ENCODE measurements at places on chromosomes 7 and 10.

DNA sequence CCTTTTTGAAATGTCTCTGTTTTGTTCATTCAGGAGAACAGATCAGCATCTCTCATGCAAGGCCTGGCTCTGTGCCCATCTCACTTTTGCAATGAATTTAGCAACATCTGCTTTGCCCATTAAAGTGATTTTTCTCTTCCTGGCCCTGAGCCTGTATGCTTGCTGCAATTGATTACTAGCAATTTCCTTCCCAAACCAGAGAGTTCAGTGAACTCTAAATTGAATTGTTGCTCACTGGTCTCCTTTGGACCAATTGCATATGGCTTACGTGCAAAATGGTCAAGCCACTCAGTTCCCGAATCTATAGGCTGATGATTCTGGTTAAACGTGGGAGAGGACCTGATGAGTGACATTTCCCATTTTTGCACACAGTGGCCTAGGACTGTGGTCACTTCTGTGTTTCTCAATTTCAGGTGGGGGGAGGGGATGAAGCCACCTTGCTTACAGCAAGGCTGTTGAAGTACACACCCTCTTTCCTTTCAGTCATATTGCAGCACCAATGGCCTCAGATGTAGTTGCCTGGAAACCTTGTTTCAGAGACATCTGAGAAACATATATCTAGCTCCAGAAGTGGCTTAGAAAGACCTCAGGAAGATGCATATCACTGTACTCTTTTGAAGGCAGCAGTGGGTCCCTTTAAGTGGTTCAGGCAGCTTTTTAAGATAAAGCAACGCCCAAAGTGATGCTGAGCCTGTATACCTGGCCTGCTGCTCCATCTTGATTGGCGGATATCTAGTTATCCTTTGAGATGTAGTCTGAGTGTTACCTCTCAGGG is 201.4 kb downstream of the PTEN start:
- ATAC-seq = peak; percentile 57

DNA sequence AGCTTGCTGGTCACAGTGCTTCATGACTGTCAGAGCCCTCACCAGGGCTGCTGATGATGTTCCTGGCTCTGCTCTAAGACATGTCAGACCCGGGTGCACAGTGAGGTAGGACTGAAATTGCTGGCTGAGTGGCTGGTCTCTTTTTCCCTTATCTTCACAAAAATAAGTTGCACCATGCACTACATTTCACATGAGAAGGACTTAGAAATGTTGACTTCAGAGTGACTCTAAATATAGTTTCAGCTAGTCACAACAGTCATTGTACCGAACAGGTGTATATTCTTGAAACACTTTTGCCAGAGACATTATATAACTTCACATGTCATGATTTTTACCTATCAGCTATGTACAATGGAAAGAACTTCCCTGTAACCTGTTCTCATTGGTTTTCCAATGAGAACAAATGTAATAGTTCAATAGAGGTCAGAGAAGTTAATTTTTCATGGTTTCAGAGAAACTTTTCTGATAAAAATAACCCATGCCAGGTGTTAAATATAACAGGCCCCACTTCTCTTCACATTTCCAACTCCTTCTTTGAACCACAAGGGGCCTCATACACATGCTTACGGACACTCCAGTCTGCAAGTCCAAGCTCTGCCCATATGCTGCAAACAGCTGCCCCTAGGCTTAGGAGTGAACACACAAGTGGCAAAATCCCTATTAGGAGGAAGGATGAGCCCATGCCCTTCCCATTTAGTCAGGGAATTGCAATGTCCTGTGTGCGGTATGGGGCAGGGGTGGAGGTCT is 115.6 kb downstream of the CDK6 start:
- no peak for ATAC-seq

DNA sequence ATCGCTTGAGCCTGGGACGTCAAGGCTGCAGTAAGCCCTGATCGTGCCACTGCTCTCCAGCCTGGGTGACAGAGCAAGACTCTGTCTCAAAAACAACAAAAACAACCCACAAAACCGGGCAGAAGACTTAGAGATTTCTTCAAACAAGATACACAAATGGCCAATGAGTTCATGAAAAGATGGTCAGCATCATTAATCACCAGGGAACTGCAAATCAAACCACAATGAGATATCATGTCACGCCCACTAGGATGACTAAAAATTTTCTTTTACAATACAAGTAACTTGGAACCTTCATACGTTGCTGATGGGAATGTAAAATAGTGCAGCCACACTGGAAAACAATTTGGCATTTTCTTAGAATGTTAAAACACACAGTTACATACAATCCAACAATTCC is 77.3 kb upstream of the GRID1 start:
- no peak for ATAC-seq

- ATAC-seq = no peak
Observed at GRCh38 chr10:119090968-119091367, 10.4 kb upstream of the EIF3A start.

- ATAC-seq = no peak
Observed at GRCh38 chr7:36312915-36313334, 76.7 kb upstream of the ANLN start.

GRCh38 chr10:31759124-31759798 is 169.4 kb downstream of the ARHGAP12 start:
- no peak for ATAC-seq

DNA sequence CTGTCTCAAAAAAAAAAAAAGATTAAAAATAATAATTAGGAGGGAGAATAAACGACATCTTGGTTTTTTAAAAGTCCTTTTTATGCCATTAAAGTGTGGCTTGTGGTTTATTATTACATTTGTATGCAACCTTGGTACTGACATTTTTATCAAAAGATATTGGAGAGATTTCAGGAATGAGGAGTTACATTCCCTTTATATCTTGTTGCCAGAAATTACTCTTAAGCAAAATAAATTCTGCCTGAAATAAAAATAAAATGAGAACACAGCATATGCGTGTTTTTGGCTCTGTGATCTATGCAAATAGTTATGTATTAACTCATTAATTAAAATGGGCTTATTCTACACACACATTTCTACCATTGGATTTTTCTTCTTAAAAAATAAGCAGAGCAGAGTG is 202.4 kb downstream of the BICC1 start:
- no peak for ATAC-seq

DNA sequence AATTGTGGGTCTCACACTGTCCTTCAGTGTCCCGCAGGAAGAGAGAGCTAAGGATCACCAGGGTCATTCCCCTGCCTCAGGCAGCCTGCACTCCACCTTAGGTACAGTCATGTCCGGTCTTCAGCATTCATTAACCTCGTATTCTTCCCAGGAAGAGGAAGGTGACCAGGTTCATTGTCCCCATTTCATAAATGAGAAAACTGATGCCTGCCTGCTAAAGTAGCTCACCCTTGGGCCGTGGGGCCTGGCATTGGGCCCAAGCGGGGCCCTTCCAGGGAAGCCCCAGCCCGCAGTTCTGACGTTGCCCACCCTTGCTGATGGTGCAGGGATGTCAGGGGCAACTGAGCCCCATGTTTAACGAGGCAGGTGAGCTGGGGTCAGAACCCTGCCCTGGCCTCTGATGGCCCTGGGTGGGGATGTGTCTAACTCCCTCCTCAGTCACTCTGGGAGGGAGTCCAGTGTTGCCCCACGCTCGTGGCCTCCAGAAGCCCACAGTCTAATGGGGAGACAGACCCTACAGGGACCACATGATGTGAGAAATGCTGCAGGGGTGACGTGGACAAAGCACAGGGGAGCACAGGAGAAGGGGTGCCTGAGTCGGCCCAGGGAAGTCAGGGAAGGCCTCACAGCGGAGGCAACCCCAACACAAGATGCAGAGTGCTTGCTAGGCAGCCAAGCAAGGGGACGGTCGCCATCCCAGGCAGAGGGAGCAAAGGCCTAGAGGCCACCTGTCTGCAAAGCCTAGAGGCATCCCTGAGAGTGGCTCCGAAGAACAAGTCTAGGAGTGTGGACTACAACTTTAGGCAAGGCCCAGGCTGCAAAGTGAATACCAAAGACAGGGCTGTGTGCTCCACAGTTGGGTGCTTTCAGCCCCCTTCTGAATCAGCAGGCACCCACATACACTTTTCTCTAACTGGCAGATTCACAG is 25.1 kb downstream of the DDIT4 start:
- ATAC-seq = no peak

DNA sequence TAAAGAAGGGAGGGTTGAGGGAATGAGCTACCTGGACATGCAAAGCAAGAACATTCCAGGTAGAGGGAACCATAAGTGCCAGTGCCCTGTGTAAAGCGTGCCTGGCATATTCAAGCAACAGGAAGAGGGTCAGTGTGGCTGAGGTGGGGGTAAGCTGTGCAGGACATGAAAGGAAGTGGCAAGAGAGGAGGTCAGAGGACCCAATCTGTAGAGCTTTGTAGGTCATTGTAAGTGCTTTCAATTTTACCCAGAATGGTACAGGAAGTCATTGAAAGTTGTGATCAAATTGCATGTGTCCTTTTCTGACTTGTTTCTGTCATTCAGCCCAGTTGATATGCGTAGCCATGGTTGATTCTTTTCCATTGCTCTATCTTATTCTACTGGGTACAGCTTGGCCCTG is 156.6 kb downstream of the NOC3L start:
- no peak for ATAC-seq

DNA sequence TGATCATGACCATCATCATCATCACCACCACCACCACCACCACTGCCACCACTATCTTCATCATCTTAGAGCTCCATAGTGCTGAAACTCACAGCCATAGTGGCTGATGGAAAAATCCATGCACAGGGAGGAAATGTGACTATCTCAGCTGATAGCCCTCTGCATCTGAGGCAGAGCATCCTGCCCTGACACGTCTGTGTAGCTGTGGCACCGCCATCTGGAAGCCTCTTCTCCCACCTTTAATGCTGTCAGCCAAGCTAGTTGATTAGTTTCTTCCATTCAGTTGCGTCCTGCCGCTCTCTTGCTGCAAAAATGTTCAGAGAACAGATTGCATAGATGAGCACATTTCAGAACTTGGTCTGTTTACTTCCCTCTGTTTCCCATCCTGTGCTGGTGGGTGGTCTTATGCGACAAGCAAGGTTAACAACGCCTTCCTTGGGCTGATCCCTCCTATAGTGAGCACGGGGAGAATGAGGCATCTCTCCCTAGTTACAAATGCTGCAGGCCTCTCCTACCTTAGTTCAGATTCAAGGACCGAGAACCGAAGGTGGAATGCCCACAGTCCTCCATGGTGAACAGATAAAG is 478.6 kb downstream of the PLXNA4 start:
- no peak for ATAC-seq

DNA sequence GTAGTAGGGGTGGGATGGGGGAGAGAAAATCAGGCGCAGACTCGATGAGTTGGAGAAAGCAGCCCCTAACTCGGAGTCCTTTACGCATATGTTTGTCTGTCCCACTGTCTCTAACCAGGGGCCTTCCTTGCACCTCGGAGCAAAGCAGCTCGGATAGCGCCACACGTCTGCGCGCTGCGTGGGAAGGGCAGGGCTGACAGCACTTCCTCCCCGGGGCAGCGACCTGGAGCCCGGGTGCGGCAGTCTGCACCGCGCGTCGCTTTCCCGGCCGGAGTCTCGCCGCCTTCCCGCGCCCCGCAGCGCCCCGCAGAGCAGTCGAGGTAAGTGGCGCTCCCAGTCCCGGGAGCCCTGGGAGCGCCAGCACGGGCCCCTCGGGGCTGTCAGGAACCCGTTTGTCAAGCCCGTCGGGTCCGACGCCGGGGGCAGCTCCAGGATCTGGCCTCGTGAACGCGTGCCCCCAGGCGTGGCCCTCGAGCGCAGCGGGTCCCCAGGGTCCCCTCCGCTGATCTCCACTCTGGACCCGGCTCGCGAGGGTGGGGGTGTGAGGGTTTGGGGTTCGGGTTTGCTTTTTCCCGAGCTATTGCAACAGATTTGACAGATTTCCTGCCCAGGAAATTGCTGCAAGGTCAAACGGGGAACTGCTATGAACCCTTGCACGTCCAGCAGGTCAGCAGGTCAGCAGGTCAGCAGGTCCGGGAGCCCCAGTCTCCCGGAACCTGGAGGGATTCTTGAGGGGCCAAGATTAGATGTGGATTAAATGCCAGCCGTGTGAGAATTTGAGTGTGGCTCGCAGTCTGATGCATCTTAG is 597 bp downstream of the APBB1IP start:
- ATAC-seq = no peak

DNA sequence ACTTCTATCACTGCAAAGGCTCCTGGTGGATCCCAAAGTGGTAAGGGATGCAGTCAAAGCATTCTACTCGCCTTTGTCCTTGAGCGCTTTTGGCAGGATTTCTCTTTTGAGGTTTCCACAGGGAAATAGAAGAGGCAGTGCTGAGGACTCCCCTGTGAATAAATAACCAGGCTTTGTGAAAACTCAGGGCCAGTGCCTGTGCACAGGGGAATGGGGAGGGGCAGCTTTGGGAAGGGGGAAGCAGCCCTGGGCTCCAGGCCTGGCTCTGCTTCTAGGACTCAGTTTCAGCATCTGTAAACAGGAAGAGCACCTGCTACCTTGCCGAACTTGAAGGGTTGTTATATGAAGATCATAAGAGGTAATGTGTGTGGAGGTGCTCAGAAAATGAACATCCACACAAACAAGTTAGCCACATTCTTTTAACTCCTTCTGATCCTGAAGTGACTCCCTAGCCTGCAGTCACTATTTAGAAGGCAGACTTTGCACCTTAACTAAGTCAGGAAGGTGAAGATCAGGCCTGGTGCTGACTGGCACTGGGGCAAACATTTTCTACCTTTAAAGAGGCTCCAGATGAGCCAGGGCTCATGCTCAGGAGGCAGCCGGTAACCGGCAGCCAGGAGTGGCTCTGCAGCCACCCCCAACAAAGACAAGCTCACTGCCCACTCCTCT is 22.5 kb upstream of the MMP21 start:
- no peak for ATAC-seq

GRCh38 chr10:75013522-75013921 is 97.9 kb upstream of the SAMD8 start:
- no peak for ATAC-seq

DNA sequence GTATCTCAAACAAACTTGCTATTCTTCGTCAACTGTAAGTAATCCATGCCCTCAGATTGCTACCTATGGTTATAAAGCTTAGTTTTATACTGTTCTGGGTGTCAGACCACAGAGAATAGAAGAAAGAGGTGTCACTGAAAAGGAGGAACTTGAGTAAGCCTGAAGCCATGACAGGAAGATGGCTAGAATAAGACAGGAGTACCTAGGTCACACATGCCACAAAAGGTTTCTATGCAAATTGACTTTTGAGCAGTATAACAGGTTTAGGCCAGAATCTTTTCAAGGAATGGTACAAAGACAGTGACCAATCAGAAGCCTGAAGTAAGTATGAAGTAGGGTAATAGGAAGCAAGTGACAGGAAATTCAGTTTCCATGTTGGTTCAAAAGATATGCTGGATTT is 23.5 kb downstream of the FBXW4 start:
- no peak for ATAC-seq

DNA sequence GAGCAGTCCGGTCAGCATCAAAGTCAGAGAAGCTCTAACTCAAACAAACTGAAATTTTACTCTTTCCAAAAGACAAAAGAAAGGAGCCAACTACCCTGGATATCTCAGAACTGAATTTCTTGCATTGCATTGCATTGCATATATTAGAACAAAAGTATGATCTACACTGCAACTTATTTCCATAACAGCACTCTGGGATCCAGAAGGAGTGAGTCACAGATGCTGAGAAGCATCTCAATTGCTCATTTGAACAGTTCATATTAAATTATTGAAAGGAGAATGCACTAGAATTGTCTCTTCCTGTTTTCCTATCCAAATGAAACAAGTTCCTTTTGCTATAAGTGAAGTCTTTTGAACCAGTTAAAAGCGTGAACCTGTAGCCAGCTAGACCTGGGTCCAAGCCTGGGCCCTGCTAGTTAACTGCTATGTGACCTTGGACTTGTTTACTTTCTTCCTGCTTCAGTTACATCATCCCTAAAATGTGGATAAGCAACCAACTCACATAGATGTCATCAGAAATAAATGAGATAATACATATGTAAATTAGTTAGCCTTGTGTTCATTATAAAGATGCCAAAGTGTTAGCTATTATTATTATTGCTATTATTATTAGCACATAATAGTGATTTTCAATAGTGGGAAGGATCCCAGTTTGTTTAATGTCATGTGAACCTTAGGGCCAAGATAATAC is 184.1 kb downstream of the CREB5 start:
- ATAC-seq = no peak

All from SK-N-SH treated with all-trans-retinoic acid at 6 μM for 48 hours (cell line).